ENCODE measurements at places on chromosomes 5 and 9.
A peak's percentile ranks its signal among the peaks of the same experiment; 100 is the strongest.

DNA sequence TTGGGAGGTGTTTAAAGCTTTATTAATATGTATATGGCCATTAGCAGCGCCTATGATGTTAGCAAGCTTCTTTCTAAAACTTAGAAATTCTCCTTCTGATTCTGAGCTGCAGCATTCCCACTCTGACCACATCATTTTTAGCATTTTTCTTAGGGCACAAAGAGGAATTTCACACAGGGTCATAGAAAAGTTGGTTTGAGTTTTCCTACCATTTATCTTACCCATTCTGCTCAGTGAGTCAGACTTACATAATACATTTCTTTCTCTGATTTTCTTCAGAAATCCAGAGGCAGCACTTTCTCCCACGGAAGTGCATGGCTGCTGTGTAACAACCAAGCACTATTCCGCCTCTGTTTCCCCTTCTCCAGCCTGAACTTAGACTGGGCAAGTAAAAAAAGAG lies 246.6 kb downstream of the ARL15 start:
- no peaks in the 10 kb centered on the region for H3K4me1 ChIP-seq
- no peak overlapping the region for H3K27ac ChIP-seq
- no peaks in the 10 kb centered on the region for H3K27me3 ChIP-seq
- no peak overlapping the region for H3K4me3 ChIP-seq

- no peaks in the 10 kb centered on the region for H3K4me1 ChIP-seq
- no peak overlapping the region for H3K4me3 ChIP-seq
- H3K27ac ChIP-seq = no peak overlapping the region
- no peak for DNase-seq
- peaks cover 16% of the 10 kb centered on the region for H3K27me3 ChIP-seq
These were observed 167.7 kb upstream of the PPP2R2B start for GRCh38 chr5:147046281-147046680.

DNA sequence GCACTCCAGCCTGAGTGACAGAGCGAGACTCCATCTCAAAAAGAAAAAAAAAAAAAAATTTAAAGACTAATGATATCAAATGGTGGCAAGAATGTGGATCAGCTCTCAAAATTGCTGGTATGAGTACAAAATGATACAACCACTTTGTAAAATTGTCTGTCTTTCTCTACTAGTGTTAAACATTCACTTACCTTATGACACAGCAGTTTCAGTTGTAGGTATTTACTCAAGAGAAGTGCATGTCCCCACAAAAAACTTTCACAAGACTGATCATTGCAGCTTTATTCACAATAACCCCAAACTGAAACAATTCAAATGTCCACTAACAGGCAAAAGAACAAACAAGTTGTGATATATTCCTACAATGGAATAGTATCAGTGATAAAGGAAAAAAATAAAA lies 14.7 kb upstream of the CETN3 start:
- H3K4me3 ChIP-seq = no peak overlapping the region
- no peak overlapping the region for H3K27ac ChIP-seq
- peaks cover 2% of the 10 kb centered on the region for H3K4me1 ChIP-seq
- peaks cover 38% of the 10 kb centered on the region for H3K27me3 ChIP-seq
- no peak for DNase-seq

DNA sequence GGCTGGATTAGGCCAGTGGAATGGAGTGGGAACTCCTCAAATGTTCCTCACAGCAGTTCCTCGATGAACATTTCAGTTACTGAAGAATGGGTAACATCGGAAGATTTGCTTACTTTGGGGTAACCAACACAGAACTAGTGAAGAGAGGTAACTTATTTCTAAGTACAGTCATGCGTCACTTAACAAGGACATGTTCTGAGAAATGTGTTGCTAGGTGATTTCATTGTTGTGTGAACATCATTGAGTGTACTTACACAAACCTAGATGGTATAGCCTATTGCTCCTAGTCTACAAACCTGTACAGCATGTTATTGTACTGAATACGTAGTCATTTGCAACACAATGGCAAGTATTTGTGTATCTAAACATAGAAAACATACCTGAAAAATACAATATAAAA lies 228.3 kb downstream of the MAST4 start:
- no peak for DNase-seq
- peak overlapping the region; percentile 56 for H3K27ac ChIP-seq
- H3K36me3 ChIP-seq = peaks cover 20% of the 10 kb centered on the region
- peaks cover 59% of the 10 kb centered on the region for H3K4me1 ChIP-seq

DNA sequence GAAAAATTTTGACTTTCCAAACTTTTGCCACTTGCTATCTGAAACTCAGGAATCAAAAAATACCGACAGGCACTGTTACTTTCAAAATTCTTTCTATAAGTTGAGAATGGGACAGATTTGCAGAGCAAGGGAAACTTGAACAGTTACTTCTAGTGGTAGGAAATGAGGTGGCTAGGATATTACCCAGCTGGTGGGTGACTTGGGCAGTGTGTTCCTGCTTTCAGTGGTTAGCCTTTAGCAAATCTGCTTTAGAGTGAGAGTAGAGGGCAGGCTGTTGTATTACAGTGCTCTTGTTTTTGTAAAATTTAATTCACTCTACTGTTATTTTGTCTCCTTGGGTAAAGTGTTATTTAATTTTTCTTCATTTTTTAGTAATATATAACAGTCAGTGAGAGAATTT lies 40.2 kb upstream of the ROPN1L start:
- no peak overlapping the region for H3K27ac ChIP-seq
- H3K4me1 ChIP-seq = peaks cover 11% of the 10 kb centered on the region
- no peak overlapping the region for H3K4me3 ChIP-seq
- DNase-seq = no peak
- peaks cover 35% of the 10 kb centered on the region for H3K36me3 ChIP-seq

DNA sequence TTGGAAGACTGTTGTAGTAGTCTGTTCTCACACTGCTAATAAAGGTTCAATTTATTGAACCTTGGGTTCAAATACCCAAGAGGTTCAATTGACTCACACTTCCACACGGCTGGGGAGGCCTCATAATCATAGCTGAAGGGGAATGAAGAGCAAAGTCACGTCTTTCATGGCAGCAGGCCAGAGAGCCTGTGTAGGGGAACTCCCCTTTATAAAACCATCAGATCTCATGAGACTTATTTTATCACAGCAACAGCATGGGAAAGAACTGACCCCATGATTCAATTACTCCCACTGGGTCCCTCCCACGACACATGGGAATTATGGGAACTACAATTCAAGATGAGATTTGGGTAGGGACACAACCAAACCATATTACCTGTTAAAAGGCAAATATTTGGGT lies 268.2 kb downstream of the TMEM167A start:
- DNase-seq = no peak
- H3K36me3 ChIP-seq = no peaks in the 10 kb centered on the region
- peaks cover 4% of the 10 kb centered on the region for H3K27me3 ChIP-seq
- no peaks in the 10 kb centered on the region for H3K4me1 ChIP-seq
- no peak overlapping the region for H3K4me3 ChIP-seq

DNA sequence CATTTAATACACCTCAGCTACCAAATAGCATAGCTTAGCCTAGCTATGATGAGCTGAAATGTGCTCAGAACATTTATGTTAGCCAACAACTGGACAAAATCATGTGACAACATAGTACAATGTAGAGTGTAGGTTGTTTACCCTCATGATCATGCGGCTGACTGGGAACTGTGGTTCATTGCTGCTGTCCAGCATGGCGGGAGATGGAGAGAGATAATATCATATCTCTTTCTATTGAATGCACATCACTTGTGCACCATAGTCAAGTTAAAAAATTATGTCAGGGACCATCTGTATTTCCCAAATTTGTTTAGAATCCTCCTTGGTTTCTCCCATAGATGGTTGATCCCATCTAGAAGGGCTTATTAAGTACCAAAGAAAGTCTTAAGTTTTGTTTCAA lies 151.1 kb upstream of the ELL2 start:
- no peak for DNase-seq
- no peaks in the 10 kb centered on the region for H3K27me3 ChIP-seq
- H3K27ac ChIP-seq = no peak overlapping the region
- peaks cover 39% of the 10 kb centered on the region for H3K4me1 ChIP-seq
- no peaks in the 10 kb centered on the region for H3K36me3 ChIP-seq

DNA sequence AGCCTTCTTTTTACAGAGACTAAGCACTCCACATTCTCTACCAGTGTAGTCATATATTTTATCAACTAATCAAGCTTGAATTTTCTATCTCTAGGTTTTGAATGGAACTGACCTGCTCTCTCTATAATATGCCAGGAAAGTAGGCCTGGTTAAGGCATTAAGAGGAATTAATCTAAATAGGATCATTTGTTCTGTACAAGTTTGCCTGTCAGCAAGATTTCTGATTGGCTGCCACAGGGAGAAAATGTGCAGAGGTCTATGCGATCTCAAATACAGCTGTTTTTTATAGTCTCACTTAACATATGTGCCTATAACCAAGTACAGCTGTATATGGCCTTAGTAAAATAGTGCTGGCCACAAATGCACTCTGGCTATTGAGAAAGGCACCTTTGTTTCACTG lies 418.8 kb downstream of the KDM4C start:
- no peak for DNase-seq
- H3K36me3 ChIP-seq = peaks cover 22% of the 10 kb centered on the region
- no peaks in the 10 kb centered on the region for H3K27me3 ChIP-seq

DNA sequence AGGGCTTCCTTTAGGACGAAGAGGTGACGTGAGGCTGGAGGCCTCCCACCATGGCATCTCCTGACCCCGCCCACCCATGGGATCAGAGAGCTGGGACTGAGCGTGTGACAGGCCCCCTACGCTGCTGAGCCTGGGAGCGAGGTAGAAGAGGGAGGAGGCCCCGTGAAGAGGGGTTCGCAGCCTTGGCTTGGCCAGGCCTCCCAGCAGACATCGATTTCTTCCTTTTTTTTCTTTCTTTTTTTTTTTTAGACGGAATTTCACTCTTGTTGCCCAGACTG lies 39.5 kb downstream of the PTGES start:
- no peak for DNase-seq
- H3K27me3 ChIP-seq = peaks cover 22% of the 10 kb centered on the region
- H3K4me1 ChIP-seq = peaks cover 25% of the 10 kb centered on the region
- no peaks in the 10 kb centered on the region for H3K36me3 ChIP-seq

- no peak overlapping the region for H3K4me3 ChIP-seq
- H3K4me1 ChIP-seq = no peaks in the 10 kb centered on the region
- no peak overlapping the region for H3K27ac ChIP-seq
- peaks cover 30% of the 10 kb centered on the region for H3K27me3 ChIP-seq
- no peak for DNase-seq
These were observed 147.9 kb downstream of the PIP5K1B start for GRCh38 chr9:68852941-68853340.

- H3K27ac ChIP-seq = no peak overlapping the region
- H3K36me3 ChIP-seq = no peaks in the 10 kb centered on the region
- DNase-seq = no peak
These were observed 24.8 kb upstream of the ALDH1A1 start for GRCh38 chr9:72977670-72978069.

- no peak overlapping the region for H3K27ac ChIP-seq
- no peaks in the 10 kb centered on the region for H3K4me1 ChIP-seq
These were observed 82.9 kb downstream of the COL23A1 start for GRCh38 chr5:178507151-178507932.

- H3K4me1 ChIP-seq = no peaks in the 10 kb centered on the region
- H3K27ac ChIP-seq = no peak overlapping the region
- no peak overlapping the region for H3K4me3 ChIP-seq
- peaks cover 12% of the 10 kb centered on the region for H3K36me3 ChIP-seq
- H3K27me3 ChIP-seq = no peaks in the 10 kb centered on the region
These were observed 46.8 kb downstream of the APTX start for GRCh38 chr9:32954642-32955041.

- H3K4me3 ChIP-seq = no peak overlapping the region
- no peaks in the 10 kb centered on the region for H3K4me1 ChIP-seq
- H3K36me3 ChIP-seq = no peaks in the 10 kb centered on the region
- H3K27me3 ChIP-seq = no peaks in the 10 kb centered on the region
- no peak overlapping the region for H3K27ac ChIP-seq
These were observed 84.5 kb downstream of the BRINP1 start for GRCh38 chr9:119284587-119285337.

DNA sequence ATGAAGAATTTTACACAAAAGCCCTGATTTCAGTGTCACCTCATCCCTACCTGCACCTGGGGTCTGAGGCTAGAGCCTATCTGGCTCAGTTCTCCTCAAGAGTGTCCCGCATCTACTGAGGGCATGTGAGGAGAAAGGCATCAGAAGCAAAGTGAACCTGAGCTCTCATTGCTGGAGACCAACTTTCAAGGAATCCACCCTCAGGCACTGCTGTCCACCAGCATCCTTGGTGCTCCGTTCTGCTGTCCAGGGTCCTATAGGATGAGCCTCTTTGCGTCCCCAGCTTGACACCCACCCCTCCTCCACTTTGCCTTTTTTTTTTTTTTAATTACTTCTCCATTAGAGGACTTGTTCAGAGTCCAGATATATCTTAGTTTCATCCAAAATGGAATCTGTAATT lies 49.5 kb downstream of the CAMSAP1 start:
- peaks cover 7% of the 10 kb centered on the region for H3K36me3 ChIP-seq
- peaks cover 2% of the 10 kb centered on the region for H3K4me1 ChIP-seq
- DNase-seq = no peak
- no peak overlapping the region for H3K27ac ChIP-seq

DNA sequence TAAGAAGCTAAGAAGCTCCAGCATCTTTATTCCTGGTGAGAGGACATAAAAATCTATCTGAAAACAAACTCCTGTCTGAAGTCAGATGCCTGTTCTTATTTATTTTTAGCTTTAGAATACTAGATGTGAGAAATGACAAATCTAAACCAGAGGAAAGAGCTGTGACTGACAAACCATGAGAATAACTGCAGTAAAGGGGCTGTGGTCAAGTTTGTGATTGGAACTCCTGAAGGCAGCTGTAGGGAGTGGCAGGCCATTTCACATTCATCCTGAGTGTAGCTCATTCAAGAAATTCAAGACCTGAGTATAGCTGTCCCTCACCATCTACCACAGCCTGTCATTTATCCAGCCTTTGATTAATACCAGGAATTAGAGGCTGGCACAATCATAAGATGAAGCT lies 718.8 kb downstream of the BRINP1 start:
- no peak overlapping the region for H3K27ac ChIP-seq
- H3K4me1 ChIP-seq = no peaks in the 10 kb centered on the region
- H3K4me3 ChIP-seq = no peak overlapping the region
- DNase-seq = no peak
- H3K27me3 ChIP-seq = no peaks in the 10 kb centered on the region

- H3K27ac ChIP-seq = no peak overlapping the region
- H3K4me3 ChIP-seq = no peak overlapping the region
- H3K4me1 ChIP-seq = no peaks in the 10 kb centered on the region
These were observed 189.8 kb downstream of the TLE1 start for GRCh38 chr9:81499594-81499993.

DNA sequence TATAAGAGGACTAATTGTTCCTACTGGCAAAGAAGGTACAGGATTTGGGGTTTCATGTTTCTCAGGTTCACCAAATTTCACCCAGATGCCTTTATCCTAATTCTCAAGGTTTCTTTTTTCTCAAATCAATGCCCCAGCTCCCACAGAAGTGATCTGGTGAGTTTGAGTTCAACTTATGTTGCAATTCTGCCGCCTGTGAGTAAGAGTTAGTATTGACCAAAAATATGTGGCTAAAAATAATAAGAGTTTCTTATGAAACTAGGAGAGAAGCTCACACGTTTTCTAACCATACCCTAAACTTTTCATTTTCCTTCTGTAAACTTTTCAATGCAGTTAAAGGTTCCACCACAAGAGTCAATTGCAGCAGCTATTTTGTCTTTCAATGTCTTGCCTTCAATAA lies 15.1 kb downstream of the SLCO6A1 start:
- H3K4me3 ChIP-seq = no peak overlapping the region
- no peak overlapping the region for H3K27ac ChIP-seq
- DNase-seq = no peak
